ENCODE measurements at places on chromosomes 16 and 17. TPM values are rescaled to one million over a fixed set of nuclear protein-coding genes. Genes with fewer than 3 reads are reported as not detected.

DNA sequence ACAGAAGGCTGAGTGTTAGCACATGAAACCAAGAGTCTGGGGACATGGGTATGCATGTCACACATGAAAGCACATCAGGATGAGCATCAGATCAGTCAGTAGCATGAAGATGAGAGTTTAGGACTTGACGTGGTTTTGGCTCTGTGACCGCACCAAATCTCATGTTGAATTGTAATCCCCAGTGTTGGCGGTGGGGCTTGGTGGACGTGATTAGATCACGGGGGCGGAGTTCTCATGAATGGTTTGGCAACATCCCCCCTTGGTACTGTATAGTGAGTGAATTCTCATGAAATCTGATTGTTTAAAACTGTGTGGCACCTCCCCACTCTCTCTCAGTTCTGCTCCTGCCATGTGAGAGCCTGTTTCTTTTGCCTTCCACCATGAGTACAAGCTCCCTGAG is 46.4 kb downstream of the CNGB1 start:
- no peak for DNase-seq

DNA sequence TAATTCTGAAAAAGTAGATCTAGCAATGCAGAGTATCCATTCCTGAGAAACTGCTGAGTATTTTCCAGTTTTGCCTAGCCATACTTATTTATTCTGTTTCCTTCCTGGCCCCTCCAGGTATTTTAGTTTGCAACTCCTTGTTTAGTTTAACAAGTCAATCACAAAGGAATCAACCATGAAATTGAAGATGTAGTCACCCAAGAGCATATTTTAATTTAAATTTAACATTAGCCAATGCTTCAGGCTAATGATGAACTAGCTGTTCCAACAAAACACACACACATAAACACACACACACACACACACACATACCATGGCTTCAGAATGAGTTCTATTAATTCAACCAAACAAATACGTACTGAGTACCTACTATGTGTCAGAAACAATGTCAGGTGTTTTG is 332.8 kb upstream of the ERCC4 start:
- no peak for DNase-seq

DNA sequence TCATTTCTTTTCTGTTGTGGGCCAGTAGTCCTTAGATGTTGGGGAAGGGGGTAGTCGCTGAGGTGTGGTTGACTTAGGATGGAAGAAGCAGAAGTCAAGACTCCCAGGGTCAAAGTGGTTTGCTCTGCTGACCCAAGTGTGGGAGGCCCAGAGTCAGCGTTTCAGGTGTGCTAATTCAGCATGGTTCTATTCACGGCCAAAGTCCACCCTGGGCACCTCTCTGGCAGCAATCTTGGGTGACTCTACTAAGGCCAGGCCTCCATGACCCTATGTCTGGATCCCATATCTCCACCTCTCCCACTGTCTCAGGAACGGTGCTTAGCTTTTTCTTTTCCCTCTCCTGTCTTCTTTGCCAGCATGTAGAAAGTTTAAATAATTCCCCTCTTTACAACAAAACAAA is 32.9 kb downstream of the MAPT start:
- no peak for DNase-seq

GRCh38 chr17:17833658-17834357 is 3.0 kb downstream of the SREBF1 start:
- DNase-seq: no peak

GRCh38 chr17:64255764-64256163 is 7.3 kb downstream of the TEX2 start:
- DNase-seq: no peak

NPIPB9 gene
- total RNA-seq: 0.46 TPM

DNA sequence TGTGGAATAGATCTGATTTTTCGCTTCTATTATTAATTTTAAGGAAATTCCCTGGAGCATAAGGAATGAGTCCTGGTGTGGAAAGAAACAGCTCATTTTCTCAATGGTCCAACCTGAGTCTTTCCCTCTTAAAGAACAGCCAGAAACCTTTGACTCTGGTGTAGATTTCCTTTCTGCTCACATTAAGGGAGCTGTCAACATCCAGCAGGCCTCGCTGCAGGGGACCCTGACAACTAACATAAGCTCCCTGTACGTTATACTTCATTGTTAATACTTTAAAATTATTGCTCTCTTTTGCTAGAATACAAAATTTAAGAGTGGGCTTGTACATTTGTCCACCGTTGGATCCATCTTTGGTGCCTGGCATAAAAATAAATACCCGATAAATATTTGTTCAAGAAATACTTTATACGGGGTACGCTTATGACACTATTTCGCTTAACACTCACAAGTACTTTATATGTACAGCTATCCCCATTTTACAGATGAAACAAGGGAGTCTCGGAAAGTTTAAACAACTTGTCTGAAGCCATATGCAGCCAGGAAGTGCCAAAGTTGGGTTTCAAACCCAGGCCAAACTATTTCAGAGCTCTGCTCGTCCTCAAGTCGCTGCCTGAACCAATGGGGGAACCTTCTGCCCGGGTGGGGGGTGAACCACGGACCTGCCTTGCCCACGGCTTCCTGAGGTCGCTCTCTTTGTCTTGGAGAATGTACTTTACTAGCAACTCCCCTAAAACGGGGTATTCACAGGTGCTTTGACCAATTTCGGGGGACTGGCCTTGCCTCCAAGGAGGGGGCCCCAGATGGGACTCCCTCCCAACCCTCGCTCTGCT is 611 bp downstream of the SMARCE1 start:
- DNase-seq: peak; percentile 10

VAT1L gene
- total RNA-seq: 6.4 TPM

DNA sequence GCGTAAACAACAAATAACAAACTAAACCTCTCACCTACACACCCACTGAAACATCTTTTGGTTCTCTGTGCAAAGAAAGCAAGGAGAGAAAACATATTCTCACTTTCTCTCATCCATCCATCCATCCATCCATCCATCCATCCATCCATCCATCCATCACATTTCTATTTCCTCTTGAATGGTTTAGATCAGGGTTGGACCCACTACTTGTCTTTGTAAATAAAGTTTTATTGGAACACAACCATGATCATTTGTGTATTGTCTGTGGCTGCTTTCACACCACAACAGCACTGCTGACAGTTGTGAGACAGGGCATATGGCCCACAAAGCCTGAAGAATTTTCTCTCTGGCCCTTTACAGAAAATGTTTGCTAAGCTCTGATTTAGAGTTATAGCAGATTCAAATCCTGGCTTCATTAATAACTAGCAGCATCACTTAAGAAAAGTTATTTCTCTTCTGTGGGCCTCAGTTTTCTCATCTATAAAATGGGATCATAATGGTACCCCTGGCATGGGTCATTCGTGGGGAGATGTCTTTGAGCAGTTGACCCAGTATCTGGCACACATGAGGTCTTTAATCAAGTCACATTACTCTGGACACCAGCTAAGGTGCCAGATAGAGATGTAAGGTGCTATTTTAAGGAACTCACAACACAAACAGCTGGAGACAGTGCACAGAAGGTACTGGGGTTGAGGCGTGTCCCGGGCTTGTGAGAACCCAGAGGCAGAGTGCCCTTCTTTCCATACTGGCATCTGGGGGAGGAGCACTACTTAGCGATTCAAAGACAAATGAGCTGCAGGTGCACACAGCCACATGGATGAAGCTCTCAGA is 146.3 kb downstream of the CMIP start:
- no peak for DNase-seq

DNA sequence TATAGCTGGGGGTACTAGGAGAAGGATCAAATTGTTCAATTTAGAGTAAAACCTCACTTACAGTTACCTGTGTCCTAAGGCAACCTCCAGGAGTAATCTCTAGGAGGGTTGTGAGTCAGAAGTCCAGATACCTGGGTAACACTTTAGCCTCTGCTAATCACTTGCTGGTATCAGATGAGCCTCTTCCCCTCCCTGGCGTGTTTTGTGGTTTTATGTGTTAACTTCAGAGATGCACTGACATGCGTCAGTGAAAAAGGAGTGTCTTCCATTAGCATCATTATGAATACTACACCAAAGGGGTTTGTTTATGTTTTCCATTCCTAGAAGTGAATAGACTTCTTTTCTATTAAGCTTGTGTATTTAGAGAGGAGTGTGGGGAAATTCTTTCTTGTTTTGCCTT is 208.2 kb downstream of the FTO start:
- DNase-seq: peak; percentile 26

ITPRIPL2 gene
- total RNA-seq: 8.2 TPM

Measured in H4 (cell line).